ENCODE measurements at places on chromosomes 7 and 10. TPM values are rescaled to one million over a fixed set of nuclear protein-coding genes. Genes with fewer than 3 reads are reported as not detected.

GRCh38 chr10:124693801-124694416 is 50.3 kb downstream of the FAM53B start:
- no peak for DNase-seq

DNA sequence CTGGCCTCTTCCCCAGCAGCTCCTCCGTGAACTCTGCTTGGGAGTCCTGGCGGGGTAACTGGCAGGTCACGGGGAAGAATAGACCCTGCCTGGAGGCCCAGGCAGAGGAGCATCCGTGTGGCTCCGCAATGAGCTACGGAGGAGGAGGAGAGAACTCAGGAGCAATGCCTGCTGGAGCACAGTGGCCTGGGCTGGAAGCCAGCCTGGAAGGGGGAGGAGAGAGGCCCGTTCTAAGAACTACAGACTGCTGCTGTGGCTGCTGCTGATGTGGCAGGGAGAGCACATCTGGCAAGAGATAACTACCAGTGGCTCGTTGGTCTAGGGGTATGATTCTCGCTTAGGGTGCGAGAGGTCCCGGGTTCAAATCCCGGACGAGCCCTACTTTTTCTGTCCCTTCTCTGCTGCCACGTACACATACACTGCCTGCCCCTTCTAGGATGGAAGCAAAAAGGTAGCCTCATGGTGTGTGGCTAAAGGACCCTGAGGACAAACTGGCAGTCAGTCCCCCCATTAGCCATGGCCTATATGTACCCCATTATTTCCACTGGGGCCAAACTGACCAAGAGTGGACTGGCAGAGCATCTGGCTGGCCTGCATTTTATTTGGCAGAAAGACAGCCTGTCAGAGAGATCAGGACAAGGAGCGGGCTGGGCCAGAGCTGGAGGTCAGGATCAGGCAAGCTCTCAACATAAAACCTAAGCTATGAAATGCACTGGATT is 7.7 kb upstream of the OPN1SW start:
- no peak for DNase-seq

- DNase-seq = no peak
Observed at GRCh38 chr10:71700731-71701368, 18.7 kb downstream of the C10orf105 start.

DNA sequence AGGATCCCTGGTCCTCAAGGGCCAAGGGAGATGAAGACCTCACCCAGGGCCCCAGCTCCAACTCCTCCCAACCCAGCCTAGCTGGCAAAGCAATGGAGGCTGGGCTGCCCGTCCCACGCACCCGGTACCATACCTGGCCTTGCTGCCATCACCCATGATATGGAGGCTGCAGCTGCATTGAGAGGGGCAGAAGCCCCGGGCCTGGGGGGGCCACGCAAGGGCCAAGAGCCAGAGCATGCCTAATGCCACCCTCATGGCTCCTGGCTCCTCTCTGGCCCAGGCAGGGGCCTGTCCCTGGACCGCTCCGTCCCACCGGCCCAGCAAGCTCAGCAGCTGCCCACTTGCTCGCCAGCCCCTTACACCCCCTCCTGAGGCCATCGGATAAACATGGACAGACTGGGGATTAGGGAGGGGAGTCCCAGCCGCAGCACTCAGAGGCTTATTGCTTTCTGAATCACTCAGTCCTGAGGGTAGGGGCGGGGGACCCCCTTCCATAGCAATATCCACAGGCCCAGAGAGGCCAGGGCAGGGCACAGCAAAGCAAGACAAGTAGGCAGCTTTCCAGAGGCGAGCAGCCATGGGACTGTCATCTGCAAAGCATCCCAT is at the start of gene LRIT1:
Gene LRIT1, minus strand, starts transcription at position 362 of the 606 bp plus-strand sequence. Its CDS starts 107 bp downstream, at position 255.
- DNase-seq = no peak

DNA sequence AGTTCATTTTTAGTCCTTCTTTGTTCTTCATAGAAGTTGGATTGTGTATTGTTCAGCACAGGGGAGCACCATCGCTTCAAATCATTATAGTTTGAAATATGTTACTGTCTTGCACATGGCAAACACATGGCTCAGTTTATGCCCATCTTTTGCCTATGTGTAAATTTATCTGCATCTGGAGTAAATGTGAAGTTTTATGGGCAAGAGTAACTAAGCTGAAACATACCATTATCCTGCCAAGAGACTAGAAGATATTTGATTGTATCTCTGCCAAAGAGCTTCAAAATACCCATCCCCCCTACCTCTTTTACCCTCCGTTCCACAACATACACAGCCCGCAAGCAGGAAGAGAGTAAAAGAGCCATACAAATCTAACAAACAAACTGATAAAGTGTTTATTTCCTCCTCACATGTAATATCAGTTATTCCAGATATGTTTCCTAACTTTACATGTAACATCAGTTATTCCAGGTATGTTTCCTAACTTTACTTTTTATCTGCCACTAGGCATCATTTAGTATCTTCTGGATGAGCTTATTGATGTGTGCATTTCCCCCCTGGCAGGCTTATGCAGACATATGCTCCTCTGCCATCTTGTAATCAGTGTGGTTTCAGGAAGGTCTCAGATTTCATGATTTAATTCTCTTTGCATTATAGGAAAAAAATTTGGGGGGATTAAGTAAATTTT is 127.7 kb downstream of the SRI start:
- DNase-seq = no peak

TOMM7 gene
- 139 TPM for total RNA-seq

MKX gene
- 4.5 TPM for total RNA-seq

LRIT1 gene
- total RNA-seq = not detected

Data from omental fat pad (tissue), 4 donors.